ENCODE measurements at places on chromosomes 5 and 9. TPM values are rescaled to one million over a fixed set of nuclear protein-coding genes. Genes with fewer than 3 reads are reported as not detected.
A peak's percentile ranks its signal among the peaks of the same experiment; 100 is the strongest.

- no peak overlapping the region for H3K27ac ChIP-seq
- no peaks in the 10 kb centered on the region for H3K4me1 ChIP-seq
- DNase-seq: no peak
- H3K27me3 ChIP-seq: no peaks in the 10 kb centered on the region
- no peaks in the 10 kb centered on the region for H3K36me3 ChIP-seq
Measured at GRCh38 chr5:65204966-65205365, 276.8 kb downstream of the ADAMTS6 start.

Gene TOR2A
- polyA plus RNA-seq: 18.1 TPM

Gene MLANA
- 0.06 TPM for polyA plus RNA-seq

Gene MZB1
- 0.37 TPM for polyA plus RNA-seq

Gene RBM27
- 5.7 TPM for polyA plus RNA-seq

DNA sequence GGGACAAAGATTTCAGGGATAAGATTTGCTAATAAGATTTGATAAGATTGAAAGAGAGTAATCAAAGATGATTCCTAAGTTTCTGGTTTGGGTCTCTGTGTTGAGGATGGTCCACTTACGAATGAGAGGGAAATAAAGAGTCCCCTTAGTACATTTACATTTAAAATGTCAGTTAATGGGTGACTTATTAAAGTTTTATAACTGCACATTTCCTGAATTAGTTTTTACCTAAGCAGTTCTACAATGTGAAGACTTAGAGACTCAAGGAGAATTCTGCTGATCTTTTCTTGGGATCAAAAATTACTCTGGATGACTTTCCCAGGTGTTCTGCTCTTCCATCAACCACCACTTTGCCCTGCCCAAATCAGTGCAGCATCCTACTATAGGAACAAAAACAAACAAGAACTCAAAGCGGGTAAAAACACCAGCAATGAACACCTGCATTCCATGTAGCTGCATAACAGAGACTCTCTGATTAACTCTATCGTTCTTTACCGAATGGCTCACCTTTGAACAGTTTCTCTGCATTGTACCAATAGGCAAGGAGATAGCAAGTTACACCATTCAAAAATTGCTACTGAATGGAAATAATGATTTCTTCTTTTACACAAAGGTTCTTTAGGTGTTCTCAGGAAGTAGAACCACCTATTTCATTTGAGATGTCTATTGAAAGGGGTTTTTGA, 65.3 kb downstream of the PRLR start:
- no peak overlapping the region for H3K27ac ChIP-seq
- H3K4me3 ChIP-seq: no peak overlapping the region
- no peaks in the 10 kb centered on the region for H3K4me1 ChIP-seq
- no peak for DNase-seq

DNA sequence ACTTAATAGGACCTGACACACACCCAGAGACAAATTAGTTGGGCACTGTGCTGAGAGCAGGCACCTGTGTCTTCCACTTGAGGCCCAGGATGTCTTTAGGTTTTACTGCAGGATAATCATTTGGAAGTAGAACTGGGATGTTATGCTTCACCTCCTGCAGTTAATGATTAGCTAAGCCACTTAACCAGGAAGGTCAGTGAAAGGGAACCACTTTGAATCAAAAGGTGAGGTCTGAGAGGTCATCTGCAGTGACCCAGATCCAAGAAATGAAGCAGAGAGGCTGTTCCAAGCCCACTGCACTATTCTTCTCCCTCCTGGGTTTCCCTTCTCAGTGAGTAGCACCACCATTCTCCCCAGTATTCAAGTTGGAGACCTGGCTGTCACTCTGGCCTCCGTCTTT, 110.5 kb downstream of the SNX18 start:
- DNase-seq: no peak
- H3K27me3 ChIP-seq: no peaks in the 10 kb centered on the region
- no peak overlapping the region for H3K4me3 ChIP-seq
- peaks cover 12% of the 10 kb centered on the region for H3K4me1 ChIP-seq

DNA sequence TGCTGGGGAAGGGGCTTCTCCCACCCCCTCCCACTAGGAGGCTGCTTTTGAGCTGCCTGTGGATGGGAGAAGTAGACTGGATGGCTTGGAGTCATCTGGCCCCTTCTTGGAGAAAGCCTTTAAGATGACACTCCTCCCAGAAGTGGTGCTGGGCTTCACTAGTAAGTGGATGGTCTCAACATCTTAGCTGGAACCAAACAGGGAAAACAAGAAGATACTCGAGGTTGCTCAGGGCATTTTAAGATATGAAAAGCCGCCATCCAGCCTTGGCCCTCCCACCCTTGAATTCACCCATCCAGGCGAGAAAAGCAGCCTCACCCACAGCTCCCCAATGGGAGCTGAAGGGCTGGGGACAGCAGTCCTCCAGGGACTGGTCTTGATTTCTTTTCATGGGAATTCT, 7.8 kb upstream of the SMIM32 start:
- no peak overlapping the region for H3K27ac ChIP-seq
- H3K4me1 ChIP-seq: no peaks in the 10 kb centered on the region
- no peak overlapping the region for H3K4me3 ChIP-seq

GRCh38 chr5:143418140-143418866, 14.8 kb upstream of the NR3C1 start:
- H3K27me3 ChIP-seq: no peaks in the 10 kb centered on the region
- H3K27ac ChIP-seq: peak overlapping the region; percentile 73
- no peak for DNase-seq
- peak overlapping the region; percentile 26 for H3K4me3 ChIP-seq

DNA sequence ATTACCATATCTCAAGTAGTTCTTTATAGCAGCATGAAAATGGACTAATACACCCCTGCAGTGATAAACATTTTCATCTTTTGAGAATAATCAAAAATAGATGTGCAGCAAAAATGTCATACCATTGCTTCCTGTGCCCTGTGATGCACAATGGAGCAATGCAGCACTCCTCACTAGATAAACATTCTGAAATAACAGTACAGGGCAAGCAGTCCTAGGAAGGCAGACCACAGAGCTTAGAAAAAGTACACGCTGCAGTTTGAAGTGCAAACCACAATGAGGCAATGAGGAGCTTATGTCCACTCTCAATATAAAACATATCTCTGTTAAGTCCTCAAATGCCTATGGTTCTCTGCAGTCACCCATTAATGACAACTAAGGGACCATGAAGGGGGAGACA, 367.6 kb downstream of the PDE4D start:
- H3K4me3 ChIP-seq: no peak overlapping the region
- H3K27me3 ChIP-seq: no peaks in the 10 kb centered on the region
- no peak for DNase-seq
- no peaks in the 10 kb centered on the region for H3K4me1 ChIP-seq

- no peak overlapping the region for H3K27ac ChIP-seq
- no peaks in the 10 kb centered on the region for H3K36me3 ChIP-seq
- H3K27me3 ChIP-seq: peaks cover 10% of the 10 kb centered on the region
- no peak for DNase-seq
- no peak overlapping the region for H3K4me3 ChIP-seq
- H3K4me1 ChIP-seq: no peaks in the 10 kb centered on the region
Measured at GRCh38 chr9:33800886-33801285, 5.5 kb downstream of the PRSS3 start.

Gene HK3
- 0.21 TPM for polyA plus RNA-seq

Gene ZDHHC11B
- polyA plus RNA-seq: not detected

Gene GDF9
- polyA plus RNA-seq: 0.30 TPM

Gene KLF4
- polyA plus RNA-seq: not detected

GRCh38 chr9:88266416-88266815, 121.8 kb upstream of the SPIN1 start:
- no peaks in the 10 kb centered on the region for H3K36me3 ChIP-seq
- peaks cover 8% of the 10 kb centered on the region for H3K4me1 ChIP-seq
- DNase-seq: no peak
- H3K4me3 ChIP-seq: no peak overlapping the region

Gene RETREG1
- 129 TPM for polyA plus RNA-seq

Gene SETD9
- polyA plus RNA-seq: 9.8 TPM

Gene MAMDC2
- polyA plus RNA-seq: not detected

GRCh38 chr9:85117831-85118230, 448.3 kb downstream of the NTRK2 start:
- H3K4me3 ChIP-seq: no peak overlapping the region
- H3K27ac ChIP-seq: no peak overlapping the region
- DNase-seq: no peak
- H3K36me3 ChIP-seq: no peaks in the 10 kb centered on the region
- no peaks in the 10 kb centered on the region for H3K4me1 ChIP-seq
- peaks cover 2% of the 10 kb centered on the region for H3K27me3 ChIP-seq

- H3K27me3 ChIP-seq: no peaks in the 10 kb centered on the region
- no peak for DNase-seq
- H3K4me3 ChIP-seq: peak overlapping the region; percentile 93
- peaks cover 53% of the 10 kb centered on the region for H3K4me1 ChIP-seq
- H3K27ac ChIP-seq: peak overlapping the region; percentile 99
- peaks cover 7% of the 10 kb centered on the region for H3K36me3 ChIP-seq
Measured at GRCh38 chr5:62305358-62305714, 670 bp upstream of the KIF2A start.

GRCh38 chr5:151448038-151448985, 909 bp downstream of the SLC36A1 start:
- H3K4me3 ChIP-seq: peak overlapping the region; percentile 97
- H3K27ac ChIP-seq: peak overlapping the region; percentile 93
- DNase-seq: no peak
- no peaks in the 10 kb centered on the region for H3K36me3 ChIP-seq
- H3K27me3 ChIP-seq: peaks cover 18% of the 10 kb centered on the region

Gene PCSK5
- 13.1 TPM for polyA plus RNA-seq

- H3K27me3 ChIP-seq: peaks cover 33% of the 10 kb centered on the region
- H3K4me3 ChIP-seq: no peak overlapping the region
- DNase-seq: no peak
- H3K27ac ChIP-seq: no peak overlapping the region
Measured at GRCh38 chr9:88808019-88808656, 183.1 kb upstream of the S1PR3 start.

DNA sequence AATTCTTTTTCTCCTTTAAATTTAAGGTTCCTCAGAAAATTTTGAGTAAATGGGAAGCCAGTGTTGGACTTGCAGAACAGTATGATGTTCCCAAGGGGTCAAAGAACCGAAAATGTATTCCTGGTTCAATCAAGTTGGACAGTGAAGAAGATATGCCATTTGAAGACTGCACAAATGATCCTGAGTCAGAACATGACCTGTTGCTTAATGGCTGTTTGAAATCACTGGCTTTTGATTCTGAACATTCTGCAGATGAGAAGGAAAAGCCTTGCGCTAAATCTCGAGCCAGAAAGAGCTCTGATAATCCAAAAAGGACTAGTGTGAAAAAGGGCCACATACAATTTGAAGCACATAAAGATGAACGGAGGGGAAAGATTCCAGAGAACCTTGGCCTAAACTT, 76.0 kb downstream of the NSD1 start:
- H3K4me1 ChIP-seq: peaks cover 4% of the 10 kb centered on the region
- H3K36me3 ChIP-seq: no peaks in the 10 kb centered on the region
- no peak overlapping the region for H3K4me3 ChIP-seq
- H3K27me3 ChIP-seq: no peaks in the 10 kb centered on the region
- DNase-seq: no peak

GRCh38 chr9:114225561-114226212, 70.3 kb downstream of the COL27A1 start:
- H3K27me3 ChIP-seq: peaks cover 7% of the 10 kb centered on the region
- H3K4me1 ChIP-seq: no peaks in the 10 kb centered on the region
- H3K36me3 ChIP-seq: no peaks in the 10 kb centered on the region
- DNase-seq: no peak
- H3K27ac ChIP-seq: no peak overlapping the region
- no peak overlapping the region for H3K4me3 ChIP-seq

- no peak for DNase-seq
- H3K27me3 ChIP-seq: peaks cover 1% of the 10 kb centered on the region
- H3K27ac ChIP-seq: no peak overlapping the region
- H3K4me1 ChIP-seq: no peaks in the 10 kb centered on the region
Measured at GRCh38 chr5:61177070-61177469, 14.8 kb upstream of the SMIM15 start.

Gene CHD1
- polyA plus RNA-seq: 9.0 TPM

DNA sequence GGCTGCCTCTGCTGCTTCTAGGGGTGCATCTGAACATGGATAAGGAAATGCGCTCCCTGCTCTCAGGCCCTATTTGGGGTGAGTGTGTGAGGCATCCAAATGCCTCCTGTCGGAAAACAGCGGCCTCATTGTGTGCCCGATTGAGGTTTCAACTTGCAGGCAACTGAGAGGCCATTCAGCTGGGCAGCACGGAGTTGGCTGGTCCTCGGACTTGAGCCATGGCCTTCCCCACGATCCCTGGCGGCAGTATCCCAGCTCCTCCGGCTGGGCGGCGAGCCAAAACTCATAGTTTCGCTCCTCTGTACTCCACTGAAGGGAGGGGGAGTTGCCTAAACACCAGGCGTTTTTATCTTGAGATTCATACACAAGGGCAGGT, 597.3 kb upstream of the SGCD start:
- H3K4me1 ChIP-seq: no peaks in the 10 kb centered on the region
- H3K27me3 ChIP-seq: peaks cover 61% of the 10 kb centered on the region
- no peak overlapping the region for H3K27ac ChIP-seq
- H3K4me3 ChIP-seq: no peak overlapping the region
- DNase-seq: no peak

Gene FBN2
- not detected for polyA plus RNA-seq

DNA sequence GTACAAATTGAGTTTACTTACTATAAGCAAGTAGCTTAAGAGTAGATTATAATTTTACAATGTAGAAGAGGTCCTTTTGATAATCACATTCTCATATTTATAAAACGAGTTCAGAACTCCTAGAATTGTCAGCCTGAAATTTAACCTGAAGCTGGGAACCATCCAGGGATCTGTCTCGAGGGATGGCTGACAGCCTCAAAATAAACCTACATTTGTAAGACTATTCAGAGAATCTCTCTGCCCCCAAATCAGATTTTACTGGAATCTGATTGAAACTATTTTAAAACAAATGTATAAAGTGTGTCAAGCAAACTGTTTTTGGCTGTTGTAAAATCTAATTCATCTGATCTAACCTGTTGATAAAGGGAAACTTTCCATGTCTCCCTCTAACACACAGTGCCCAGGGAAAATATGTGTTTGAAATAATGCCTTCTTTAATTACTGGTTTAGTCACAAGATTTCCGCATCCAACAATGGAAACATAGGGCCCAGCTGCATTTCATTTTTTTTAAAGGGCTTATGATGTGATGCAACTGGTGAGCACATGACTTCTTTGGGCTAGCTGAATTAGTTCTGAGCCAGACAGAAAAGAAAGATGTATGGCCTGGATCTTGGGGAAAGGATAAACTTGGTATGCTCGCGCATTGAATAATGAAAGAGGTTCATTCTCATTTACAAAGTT, 30.3 kb downstream of the SLC25A46 start:
- DNase-seq: no peak
- peaks cover 2% of the 10 kb centered on the region for H3K27me3 ChIP-seq
- H3K4me1 ChIP-seq: no peaks in the 10 kb centered on the region
- no peak overlapping the region for H3K4me3 ChIP-seq
- no peak overlapping the region for H3K27ac ChIP-seq
- peaks cover 5% of the 10 kb centered on the region for H3K36me3 ChIP-seq
